ENCODE measurements at places on chromosomes 16 and 17.
A peak's percentile ranks its signal among the peaks of the same experiment; 100 is the strongest.

DNA sequence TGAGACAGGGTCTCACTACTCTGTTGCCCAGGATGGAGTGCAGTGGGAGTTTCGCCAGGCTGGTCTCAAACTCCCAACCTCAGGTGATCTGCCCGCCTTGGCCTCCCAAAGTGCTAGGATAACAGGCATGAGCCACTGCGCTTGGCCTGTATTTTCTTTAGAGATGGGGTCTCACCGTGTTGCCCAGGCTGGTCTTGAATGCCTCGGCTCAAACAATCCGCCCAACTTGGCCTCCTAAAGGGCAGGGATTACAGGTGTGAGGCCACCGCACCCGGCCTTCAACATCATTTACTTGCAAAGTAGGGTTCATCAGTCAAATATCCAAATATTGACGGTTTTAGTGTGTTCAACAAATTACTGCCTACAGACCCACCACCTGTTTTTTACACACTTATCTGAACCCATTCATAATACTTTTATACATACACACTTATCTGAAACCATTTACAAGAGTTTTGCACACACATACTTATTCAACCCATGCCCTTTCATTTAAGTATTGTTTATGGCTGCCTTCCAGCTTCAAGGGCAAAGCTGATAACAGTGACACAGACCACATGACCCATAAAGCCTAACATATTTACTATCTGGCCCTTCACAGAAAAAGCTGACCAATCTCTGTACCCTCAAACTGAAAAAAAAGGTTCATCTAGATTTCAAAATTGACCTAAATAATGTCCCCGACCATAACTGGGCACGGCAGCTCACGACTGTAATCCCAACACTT lies 11.9 kb downstream of the TMEM170A start:
- DNase-seq, result no peak

GRCh38 chr17:82496529-82497434 lies 22.8 kb upstream of the FOXK2 start:
- peak; percentile 90 for DNase-seq

DNA sequence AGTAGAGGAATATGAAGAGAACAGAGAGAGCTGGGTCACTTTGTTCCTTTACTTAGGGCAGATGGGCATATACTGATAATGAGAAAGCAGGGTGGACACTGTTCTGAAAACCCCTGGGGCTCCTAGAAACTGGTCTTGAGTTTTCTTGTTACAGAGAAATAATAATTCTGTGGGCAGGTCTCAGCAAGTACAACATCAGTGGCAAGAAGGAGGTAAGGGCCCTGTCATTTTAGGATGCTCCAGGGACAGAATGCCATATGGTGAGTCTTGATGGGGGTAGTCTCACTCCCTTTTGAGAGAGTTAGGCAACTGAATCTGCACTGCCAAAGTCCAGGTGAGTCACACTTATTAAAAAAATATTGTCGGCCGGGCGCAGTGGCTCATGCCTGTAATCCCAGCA lies 102.3 kb downstream of the KCNJ2 start:
- no peak for DNase-seq

DNA sequence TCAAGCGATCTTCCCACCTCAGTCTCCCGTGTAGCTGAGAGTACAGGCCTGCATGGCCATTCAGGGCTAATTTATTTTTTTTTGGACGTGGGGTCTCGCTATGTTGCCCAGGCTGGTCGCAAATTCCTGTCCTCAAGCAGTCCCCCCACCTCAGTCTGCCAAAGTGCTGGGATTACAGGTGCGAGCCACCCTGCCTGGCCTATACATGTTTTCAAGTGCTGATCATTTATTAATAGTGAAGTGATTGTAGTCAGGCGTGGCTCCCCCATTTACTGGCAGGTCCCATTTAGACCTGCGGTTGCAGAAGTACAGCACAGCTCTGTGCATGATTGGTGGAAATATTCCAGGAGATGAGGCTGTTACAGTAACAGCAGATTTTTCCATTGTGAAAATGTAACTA lies 8.4 kb downstream of the FOXK2 start:
- DNase-seq, result no peak

DNA sequence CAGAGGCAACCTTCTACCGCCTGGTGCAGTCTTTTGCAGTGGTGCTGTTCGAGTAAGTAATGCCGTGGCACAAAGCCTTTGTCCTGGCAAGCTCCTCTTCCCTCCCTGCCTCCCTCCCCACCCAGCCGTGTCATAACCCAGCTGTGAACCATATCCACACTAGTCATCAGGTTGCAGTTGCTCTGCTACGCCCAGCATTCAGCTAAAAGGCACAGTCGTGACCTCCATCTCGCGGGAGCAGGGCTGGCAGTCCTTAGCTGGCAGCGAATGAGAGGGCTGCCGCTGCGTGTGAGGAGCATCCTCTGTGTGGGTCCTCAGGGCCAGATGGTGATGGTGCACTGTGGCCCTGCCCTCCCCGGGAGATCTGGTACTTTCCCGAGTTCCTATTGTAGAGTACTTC lies 39.3 kb downstream of the CIBAR2 start:
- no peak for DNase-seq

GRCh38 chr17:75908201-75908600 lies 3.5 kb upstream of the MRPL38 start:
- no peak for DNase-seq

- no peak for DNase-seq
Measured at GRCh38 chr17:33973491-33973890, 281.6 kb upstream of the CCL2 start.

- DNase-seq, result no peak
Measured at GRCh38 chr17:30821871-30822723, 2.4 kb downstream of the CRLF3 start.

- peak; percentile 83 for DNase-seq
Measured at GRCh38 chr17:77099997-77100396, 40.8 kb upstream of the SEC14L1 start.

DNA sequence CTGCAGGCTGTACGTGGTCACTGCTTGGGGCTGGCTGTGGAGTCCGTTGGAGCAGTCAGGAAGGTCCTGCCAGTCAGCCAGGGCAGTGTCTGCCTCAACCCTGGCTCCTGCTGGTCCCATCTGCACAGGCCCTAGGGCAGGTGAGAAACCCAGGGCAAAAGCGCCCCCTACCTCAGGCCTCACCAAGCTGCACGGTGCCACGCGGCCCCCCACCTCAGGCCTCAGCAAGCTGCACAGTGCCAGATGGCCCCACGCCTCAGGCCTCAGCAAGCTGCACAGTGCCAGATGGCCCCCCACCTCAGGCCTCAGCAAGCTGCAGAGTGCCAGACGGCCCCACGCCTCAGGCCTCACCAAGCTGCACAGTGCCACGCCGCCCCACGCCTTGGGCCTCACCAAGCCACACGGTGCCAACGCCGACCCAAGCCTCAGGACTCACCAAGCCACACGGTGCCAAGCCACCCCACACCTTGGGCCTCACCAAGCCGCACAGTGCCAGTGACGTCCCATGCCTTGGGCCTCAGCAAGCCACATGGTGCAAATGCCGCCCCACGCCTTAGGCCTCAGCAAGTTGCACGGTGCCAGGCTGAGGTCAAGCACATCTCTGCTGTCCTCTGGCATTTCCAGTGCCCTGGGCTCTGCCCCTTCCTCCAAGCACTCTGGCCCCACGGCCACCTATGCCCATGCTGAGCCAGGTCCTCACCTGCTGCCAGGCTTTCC lies 5.5 kb downstream of the TMEM204 start:
- peak; percentile 34 for DNase-seq

Measured in CD4-positive, alpha-beta T cell treated with Interleukin-1 beta for 1 hour (primary cell).